Activated T-helper 17 cell treated with anti-CD3 and anti-CD28 coated beads, Interleukin-2, amount 50 U/mL, for 72 hours (primary cell): ENCODE measurements at places on chromosomes 13 and 19. TPM values are rescaled to one million over a fixed set of nuclear protein-coding genes. Genes with fewer than 3 reads are reported as not detected.
A peak's percentile ranks its signal among the peaks of the same experiment; 100 is the strongest.

- ATAC-seq: peak; percentile 69
These were observed 5.2 kb upstream of the ZNF507 start for GRCh38 chr19:32339988-32340874.

- ATAC-seq: peak; percentile 46
These were observed 63.4 kb downstream of the KCTD12 start for GRCh38 chr13:76822698-76823267.

DNA sequence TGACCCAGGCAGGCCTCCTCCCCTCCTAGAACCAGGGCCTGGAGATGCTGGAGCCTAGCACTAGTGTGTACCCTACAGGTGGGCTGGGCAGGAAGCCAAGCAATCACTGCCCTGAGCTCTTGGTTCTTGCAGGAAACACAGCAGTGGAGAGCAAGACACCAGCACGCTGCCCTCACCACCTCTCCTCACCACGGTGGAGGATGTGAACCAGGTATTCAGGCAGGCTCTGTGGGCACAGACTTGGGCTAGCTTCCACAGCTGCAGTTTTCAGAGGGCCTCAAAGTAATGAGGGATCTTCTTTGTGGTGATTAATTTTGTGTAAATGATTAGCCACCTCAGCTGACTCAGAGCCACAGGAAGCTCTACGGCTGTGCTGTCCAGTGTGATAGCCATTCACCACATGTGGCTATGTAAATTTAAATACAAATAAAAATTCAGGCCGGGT lies 13.6 kb upstream of the GPI start:
- ATAC-seq: peak; percentile 12

- ATAC-seq: no peak
These were observed 9.0 kb upstream of the IPO5 start for GRCh38 chr13:97944396-97945029.

USE1 gene
- total RNA-seq: 30.6 TPM

- peak; percentile 58 for ATAC-seq
These were observed 11.4 kb downstream of the NDUFA11 start for GRCh38 chr19:5891938-5892771.

- no peak for ATAC-seq
These were observed 191.1 kb downstream of the RGCC start for GRCh38 chr13:41648314-41648935.

- no peak for ATAC-seq
These were observed 9.6 kb downstream of the FSD1 start for GRCh38 chr19:4313847-4314490.
